ENCODE measurements at places on chromosomes 12 and 14. TPM values are rescaled to one million over a fixed set of nuclear protein-coding genes. Genes with fewer than 3 reads are reported as not detected.

FAM222A gene
- under 0.01 TPM for total RNA-seq

STON2 gene
- total RNA-seq, result 4.9 TPM

GPR135 gene
- total RNA-seq, result 1.7 TPM

SLC38A4 gene
- total RNA-seq, result 0.34 TPM

NTS gene
- 43.5 TPM for total RNA-seq

AJUBA gene
- total RNA-seq, result 18.0 TPM

GPX2 gene
- not detected for total RNA-seq

SLC6A12 gene
- not detected for total RNA-seq

PRIM1 gene
- total RNA-seq, result 6.1 TPM

FLRT2 gene
- 0.77 TPM for total RNA-seq

TAS2R20 gene
- total RNA-seq, result 1.6 TPM

ITGB7 gene
- 1.4 TPM for total RNA-seq

FGD4 gene
- 5.2 TPM for total RNA-seq

PXN gene
- total RNA-seq, result 13.7 TPM

PLEKHD1 gene
- under 0.01 TPM for total RNA-seq

RBP5 gene
- total RNA-seq, result not detected
